Smooth muscle cell of the brain vasculature (primary cell): ENCODE measurements at places on chromosomes 3 and 15.

DNA sequence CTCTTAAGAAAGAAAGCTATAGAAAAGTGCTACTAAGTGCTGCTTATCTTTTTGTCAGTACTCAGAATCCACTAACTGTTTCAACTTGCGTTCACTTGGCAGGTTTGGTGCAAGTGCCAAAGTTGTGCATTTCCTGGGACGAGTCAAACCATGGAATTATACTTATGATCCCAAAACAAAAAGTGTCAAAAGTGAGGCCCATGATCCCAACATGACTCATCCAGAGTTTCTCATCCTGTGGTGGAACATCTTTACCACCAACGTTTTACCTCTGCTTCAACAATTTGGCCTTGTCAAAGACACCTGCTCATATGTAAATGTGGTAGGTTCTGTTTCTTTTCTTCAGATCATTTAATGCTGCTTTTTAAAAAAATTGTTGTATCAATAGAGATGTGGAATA, 32.6 kb downstream of the GYG1 start:
- DNase-seq: no peak

GRCh38 chr3:56782215-56782614, 19.5 kb downstream of the ARHGEF3 start:
- no peak for DNase-seq

DNA sequence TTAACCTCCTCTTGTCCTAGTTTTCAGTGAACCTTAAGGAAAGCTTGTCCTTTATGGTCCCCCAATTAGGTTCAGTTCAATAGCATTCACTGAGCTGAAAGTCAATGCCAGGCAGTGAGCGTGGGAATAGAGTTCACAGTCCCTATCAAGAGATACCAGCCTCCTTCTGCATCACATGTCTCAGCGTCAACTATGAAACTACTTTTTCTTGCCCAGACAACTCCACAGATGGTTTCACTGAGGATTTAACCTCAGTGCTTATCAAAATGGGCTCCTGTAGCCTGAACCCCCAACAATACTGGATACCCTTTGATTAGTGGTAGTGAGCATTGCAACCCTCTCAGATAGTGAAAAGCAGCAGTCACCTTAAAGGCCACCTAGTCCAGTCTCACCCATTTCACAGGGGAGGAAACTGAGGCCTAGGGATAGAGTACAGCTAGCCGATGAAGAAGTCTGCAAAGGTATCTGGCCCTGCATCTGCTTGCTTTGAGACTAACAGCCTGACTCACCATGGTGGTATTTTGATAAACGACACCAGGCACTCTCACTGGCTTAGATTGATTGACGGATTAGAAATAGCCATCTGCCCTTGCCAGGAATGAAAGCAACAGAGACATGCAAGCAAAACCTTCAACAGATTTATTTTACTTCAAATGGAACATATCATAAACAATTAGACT, 1.6 kb upstream of the UBA3 start:
- DNase-seq: no peak

DNA sequence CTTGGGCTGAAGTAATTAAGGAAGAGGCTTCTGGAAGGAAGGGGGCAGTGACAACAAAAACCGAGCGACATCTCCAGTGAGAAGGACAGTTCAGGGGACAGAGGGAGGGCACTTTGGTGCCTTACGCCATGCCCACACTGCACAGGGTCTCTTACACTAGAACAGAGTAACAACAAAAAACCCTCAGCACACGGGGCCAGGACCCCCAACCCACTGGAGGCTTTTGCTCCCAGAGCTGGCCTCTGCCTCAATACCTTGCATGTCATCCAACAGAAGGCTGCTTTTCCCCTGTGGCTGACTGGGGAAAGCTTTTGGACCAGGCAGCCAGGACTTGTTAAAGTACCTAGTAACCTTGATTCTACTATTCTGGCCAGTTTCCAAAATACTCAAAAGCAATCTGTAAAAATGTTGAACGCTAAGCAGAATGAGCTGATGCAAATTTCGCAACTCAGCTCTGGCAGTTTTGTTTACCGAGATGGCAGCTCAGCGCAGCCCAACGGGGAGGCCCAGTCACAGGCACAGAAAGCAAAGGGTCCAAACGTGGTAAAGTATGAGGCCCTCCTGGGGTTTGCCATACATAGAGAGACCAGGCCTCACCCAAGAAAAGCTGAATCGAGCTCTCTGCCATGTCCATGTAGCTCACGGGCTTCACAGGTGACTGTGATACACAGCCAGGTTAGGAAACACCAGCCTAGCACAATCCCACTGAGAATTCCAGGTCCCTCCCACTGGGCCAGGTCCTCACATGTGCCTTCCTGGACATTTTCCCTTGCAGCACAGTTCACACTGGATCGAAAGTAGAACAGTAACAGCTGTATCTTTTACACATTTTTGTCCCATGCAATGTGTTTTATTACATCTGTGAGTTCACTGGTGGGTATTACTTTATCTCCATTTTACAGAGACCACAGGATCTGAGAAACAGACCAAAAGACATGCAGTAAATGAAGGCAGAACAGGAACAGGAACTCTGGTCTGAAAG, 6.0 kb downstream of the CHCHD4 start:
- no peak for DNase-seq
